Activated CD4-positive, alpha-beta T cell treated with anti-CD3 and anti-CD28 coated beads, Interleukin-2, amount 10 ng/mL, durations not matched to agents 24 days and 14 days (primary cell): ENCODE measurements at places on chromosomes 3 and 15. TPM values are rescaled to one million over a fixed set of nuclear protein-coding genes. Genes with fewer than 3 reads are reported as not detected.
A peak's percentile ranks its signal among the peaks of the same experiment; 100 is the strongest.

- H3K4me1 ChIP-seq = no peaks in the 10 kb centered on the region
- peaks cover 20% of the 10 kb centered on the region for H3K27me3 ChIP-seq
- H3K27ac ChIP-seq = no peak overlapping the region
- DNase-seq = no peak
Measured at GRCh38 chr15:80615783-80616391, 79.2 kb upstream of the ABHD17C start.

DNA sequence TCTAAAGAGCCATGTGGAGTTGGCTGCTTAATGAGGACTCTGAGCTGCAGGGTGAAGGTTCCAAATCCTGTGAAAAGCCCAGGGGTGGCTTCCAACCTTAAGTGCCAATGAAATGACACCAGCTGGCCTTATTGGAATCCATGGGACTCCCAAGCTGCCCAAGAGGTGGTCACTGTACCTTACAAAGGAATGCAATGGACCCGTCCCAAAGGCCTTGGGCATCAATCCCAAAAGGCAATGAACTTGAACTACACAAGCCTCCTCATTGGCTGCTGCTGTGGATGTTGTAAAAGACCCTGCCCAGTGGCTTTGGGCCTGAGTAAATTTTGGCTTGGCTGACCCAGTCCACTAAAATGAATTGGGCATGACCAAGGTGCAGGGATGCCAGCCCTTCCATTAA is 129.3 kb downstream of the WNT5A start:
- H3K4me1 ChIP-seq = no peaks in the 10 kb centered on the region
- no peak overlapping the region for H3K27ac ChIP-seq
- no peak overlapping the region for H3K4me3 ChIP-seq
- no peak for DNase-seq

Gene SEMA6D
- not detected in 2 replicates for total RNA-seq

Gene SLC28A2
- total RNA-seq = not detected in 2 replicates

- no peak for DNase-seq
- no peak overlapping the region for H3K27ac ChIP-seq
- peaks cover 2% of the 10 kb centered on the region for H3K36me3 ChIP-seq
- no peaks in the 10 kb centered on the region for H3K27me3 ChIP-seq
- H3K4me1 ChIP-seq = peaks cover 9% of the 10 kb centered on the region
- no peak overlapping the region for H3K4me3 ChIP-seq
Measured at GRCh38 chr3:107410606-107411005, 33.4 kb downstream of the CCDC54 start.

GRCh38 chr3:124714223-124714853 is 15.9 kb upstream of the UMPS start:
- no peak overlapping the region for H3K27ac ChIP-seq
- no peaks in the 10 kb centered on the region for H3K4me1 ChIP-seq
- peaks cover 25% of the 10 kb centered on the region for H3K27me3 ChIP-seq
- no peaks in the 10 kb centered on the region for H3K36me3 ChIP-seq
- DNase-seq = no peak

DNA sequence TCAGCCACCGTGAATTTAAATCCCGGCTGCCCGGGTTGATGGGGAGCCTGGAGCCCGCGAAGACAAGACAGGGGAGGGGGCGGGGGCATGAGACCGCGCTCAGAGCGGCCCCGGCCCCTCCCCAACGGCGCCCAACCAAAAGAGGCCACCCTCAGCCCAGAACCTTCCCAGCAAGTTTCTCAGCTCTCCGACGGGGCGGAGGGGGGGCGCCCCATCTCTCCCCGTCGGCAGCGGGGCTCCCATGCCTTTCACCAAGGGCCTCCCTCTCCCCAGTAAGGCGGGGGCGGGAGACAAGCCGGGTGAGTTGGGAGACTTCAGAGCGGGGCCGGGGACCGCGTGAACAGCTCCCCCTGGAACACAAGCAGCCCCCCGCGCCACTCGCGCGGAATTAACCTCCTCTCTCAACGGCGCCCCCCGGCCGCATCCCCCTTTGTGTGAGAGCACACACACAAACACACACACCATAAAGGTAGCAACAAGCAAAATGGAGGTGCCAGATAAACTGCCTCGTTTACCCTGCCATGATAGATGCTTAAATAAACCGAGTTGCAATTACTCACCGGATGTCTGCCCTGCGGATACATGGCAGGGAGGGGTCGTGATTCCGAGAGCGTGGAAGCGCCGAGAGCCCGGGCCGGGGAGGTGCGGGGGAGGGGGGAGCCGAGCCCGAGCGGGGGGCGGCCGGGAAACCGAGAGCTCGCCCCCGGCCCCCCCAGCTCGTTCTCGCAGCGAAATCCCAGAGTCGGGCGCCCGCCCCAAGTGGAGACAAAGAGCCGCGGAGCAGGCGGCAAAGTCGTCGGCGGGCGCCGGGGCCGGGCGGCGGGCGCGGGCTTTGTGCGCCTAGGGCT is 1.3 kb downstream of the TLE3 start:
- peak overlapping the region; percentile 96 for H3K27ac ChIP-seq
- H3K36me3 ChIP-seq = peaks cover 47% of the 10 kb centered on the region
- peaks cover 5% of the 10 kb centered on the region for H3K27me3 ChIP-seq

DNA sequence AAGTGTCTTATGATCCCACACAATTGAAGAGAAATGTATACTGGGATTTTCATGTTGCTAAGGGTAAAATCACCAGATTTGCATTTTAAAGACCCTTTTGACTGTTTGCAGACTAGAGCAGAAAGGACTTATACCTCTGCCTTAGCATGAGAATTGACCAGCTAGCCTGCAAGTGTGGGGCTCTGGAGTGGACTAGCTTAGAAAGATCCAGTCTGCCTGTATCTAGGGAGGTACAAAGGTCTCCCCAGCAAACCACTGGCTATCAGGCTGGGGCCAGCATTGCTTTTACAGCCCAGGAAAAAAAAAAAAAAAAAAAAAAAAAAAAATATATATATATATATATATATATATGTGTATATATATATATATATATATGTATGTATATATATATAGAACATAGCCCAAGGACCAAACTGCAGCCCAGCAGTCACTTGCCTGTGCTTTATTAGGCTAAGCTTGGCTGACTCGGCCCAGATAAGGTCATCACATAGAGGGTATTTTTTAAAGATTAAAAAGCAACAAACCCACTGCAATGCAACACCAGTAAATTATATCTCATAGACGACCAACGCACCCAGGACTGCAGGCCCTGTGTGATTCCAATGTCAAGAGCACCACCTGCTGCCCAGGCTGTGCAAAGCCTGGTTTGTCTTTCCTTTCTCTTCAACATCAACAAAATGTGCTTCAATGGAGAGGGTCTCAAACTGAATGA is 63.7 kb downstream of the DCLK3 start:
- H3K4me3 ChIP-seq = no peak overlapping the region
- DNase-seq = peak; percentile 77
- no peaks in the 10 kb centered on the region for H3K4me1 ChIP-seq
- H3K27ac ChIP-seq = no peak overlapping the region
- H3K36me3 ChIP-seq = no peaks in the 10 kb centered on the region

DNA sequence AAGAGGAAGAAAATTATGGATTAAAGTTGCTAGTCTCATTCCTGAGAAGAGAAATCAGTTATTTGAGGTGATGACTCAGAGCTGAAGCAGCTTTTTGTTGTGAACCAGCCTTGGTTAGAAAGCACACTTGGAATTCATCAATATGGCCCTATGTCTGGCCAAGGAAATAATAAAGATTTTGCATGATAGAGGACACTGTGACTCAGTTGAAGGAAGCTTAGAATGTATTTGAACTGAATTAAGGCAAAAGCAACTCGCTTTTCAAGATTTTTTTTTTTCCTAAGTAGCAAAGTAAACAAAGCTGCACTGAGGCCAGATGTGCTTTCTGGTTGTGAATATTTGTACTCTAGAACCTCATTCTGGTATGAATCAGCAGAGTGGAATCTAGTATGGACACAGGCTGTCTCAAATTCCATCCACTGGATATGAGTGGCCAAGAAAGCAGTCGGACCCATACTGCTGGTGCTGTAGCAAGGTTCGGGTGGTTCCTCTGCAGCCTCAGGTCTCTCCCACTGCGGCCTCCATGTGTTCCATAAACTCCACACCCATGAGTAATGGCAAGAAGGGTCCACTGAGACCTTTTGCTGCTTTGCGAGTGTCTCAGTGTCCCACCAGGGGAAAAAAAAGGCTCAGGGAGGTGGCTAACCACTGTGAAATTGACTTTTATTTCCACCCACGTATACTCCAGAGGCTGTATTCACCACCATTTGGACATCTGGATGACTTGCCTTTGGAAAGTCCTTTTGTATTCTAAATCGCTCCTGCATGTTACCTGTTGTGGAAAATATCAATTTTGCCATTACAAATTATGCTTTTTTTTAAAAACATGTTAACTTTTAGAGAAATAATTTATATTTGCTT is 53.1 kb downstream of the TGFBR2 start:
- H3K36me3 ChIP-seq = peaks cover 66% of the 10 kb centered on the region
- H3K27ac ChIP-seq = peak overlapping the region; percentile 97
- peak; percentile 59 for DNase-seq
- H3K27me3 ChIP-seq = no peaks in the 10 kb centered on the region
- peaks cover 82% of the 10 kb centered on the region for H3K4me1 ChIP-seq

DNA sequence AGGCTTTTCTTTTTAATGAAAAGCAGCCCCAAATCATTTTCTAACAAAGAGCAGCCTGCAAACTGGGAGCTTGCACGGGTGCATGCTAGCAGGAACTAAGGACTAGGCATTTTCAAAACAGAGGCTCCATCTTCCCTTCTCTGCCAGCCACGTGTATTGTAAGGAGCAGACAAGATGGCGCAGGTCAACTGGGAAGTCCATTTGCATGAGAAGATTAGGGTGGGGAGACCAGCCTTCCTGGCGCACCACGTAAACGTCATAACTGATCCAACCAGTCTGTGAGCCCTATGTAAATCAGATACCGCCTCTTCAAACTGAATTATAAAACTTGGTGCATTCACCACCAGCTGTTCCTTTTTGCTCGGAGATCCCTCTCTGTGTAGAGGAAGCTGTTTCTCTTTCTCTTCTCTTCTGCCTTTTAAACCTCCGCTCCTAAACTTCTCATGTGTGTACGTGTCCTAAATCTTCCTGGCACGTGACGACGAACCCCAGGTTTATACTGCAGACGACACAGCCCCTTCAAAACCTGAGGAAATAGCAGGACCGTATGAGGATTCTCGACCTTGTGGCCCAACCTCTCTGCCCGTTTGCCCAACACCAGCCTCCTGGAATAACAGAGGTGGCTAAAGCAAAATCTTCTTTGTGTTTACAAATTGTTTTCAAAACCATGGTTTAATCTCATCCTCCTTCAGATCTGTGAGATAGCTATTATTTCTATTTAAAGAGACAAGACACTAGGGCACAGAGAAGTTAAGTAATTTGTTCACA is 26.4 kb upstream of the SLC30A4 start:
- DNase-seq = no peak
- H3K36me3 ChIP-seq = no peaks in the 10 kb centered on the region
- H3K27me3 ChIP-seq = peaks cover 16% of the 10 kb centered on the region
- no peak overlapping the region for H3K27ac ChIP-seq

GRCh38 chr3:4582624-4583023 is 89.5 kb downstream of the ITPR1 start:
- no peak for DNase-seq
- H3K4me3 ChIP-seq = no peak overlapping the region
- peaks cover 25% of the 10 kb centered on the region for H3K4me1 ChIP-seq
- peaks cover 1% of the 10 kb centered on the region for H3K36me3 ChIP-seq
- H3K27me3 ChIP-seq = no peaks in the 10 kb centered on the region

GRCh38 chr3:141348837-141349236 is 19.5 kb upstream of the ZBTB38 start:
- no peak for DNase-seq
- H3K27ac ChIP-seq = no peak overlapping the region
- H3K4me3 ChIP-seq = no peak overlapping the region

DNA sequence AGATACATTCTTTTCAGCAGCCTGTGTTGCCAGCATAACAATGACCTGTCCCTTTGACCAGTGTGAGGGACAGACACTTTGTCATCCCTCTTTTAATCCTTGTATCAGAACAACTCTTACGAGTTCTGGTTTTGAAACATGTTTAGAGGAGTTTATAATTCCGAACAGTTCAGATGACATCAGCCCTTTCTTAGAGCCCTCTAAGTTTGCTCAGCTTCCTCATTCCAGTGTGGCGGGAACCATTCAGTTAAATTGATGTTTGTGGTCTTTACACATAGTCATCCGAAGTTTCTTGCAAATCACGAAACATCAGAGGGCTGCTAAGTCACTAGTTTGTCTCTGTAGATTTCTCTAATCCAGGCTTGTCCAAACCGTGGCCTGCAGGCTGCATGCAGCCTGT is 102.5 kb downstream of the AKAP13 start:
- no peak overlapping the region for H3K27ac ChIP-seq
- H3K4me3 ChIP-seq = no peak overlapping the region

- H3K27me3 ChIP-seq = peaks cover 15% of the 10 kb centered on the region
- H3K4me1 ChIP-seq = peaks cover 27% of the 10 kb centered on the region
- H3K4me3 ChIP-seq = no peak overlapping the region
- no peak overlapping the region for H3K27ac ChIP-seq
Measured at GRCh38 chr3:101932326-101933068, 83.2 kb downstream of the NFKBIZ start.

DNA sequence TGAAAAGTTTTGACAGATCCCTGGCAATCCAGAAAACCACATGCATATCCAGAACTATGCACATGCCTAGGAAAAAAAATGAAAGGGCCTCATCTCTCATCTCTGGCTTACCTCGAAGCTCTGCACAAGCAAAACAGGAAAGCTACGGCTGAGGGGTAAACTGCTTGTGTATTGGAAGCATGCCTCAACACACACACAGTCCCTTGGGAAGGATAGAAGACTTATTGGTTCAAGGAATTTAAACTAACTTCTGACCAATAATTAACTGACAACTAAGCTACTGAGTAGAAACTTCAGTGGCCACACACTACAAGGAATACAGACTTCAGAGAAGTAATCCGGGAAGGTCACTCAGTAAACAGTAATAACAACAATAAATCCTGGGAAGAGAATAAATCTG is 59.9 kb upstream of the POMGNT2 start:
- H3K27me3 ChIP-seq = peaks cover 3% of the 10 kb centered on the region
- no peak for DNase-seq
- no peak overlapping the region for H3K4me3 ChIP-seq
- peaks cover 18% of the 10 kb centered on the region for H3K4me1 ChIP-seq

GRCh38 chr3:196268284-196269163 is 19.0 kb downstream of the PCYT1A start:
- no peak overlapping the region for H3K4me3 ChIP-seq
- H3K4me1 ChIP-seq = peaks cover 32% of the 10 kb centered on the region
- no peaks in the 10 kb centered on the region for H3K27me3 ChIP-seq
- peaks cover 50% of the 10 kb centered on the region for H3K36me3 ChIP-seq

- no peak overlapping the region for H3K27ac ChIP-seq
- no peak for DNase-seq
- H3K4me1 ChIP-seq = peaks cover 3% of the 10 kb centered on the region
- no peaks in the 10 kb centered on the region for H3K36me3 ChIP-seq
- H3K27me3 ChIP-seq = peaks cover 2% of the 10 kb centered on the region
Measured at GRCh38 chr15:78244101-78244500, 9.7 kb upstream of the ACSBG1 start.

Gene QRICH1
- total RNA-seq = 138 and 152 TPM in 2 replicates

Gene MNS1
- 0.45 and 0.86 TPM in 2 replicates for total RNA-seq

- no peak overlapping the region for H3K4me3 ChIP-seq
- H3K36me3 ChIP-seq = no peaks in the 10 kb centered on the region
- no peak overlapping the region for H3K27ac ChIP-seq
- no peak for DNase-seq
Measured at GRCh38 chr3:182989566-182989965, 9.2 kb upstream of the DCUN1D1 start.

Gene SNX22
- 0.96 and 1.1 TPM in 2 replicates for total RNA-seq
